Effector memory CD8-positive, alpha-beta T cell (primary cell): ENCODE measurements at places on chromosomes 2 and 18.

- no peak for DNase-seq
These were observed 335.9 kb downstream of the DLGAP1 start for GRCh38 chr18:4119127-4119648.

GRCh38 chr18:78893281-78894032, 86.2 kb upstream of the SALL3 start:
- DNase-seq = no peak

- no peak for DNase-seq
These were observed 24.2 kb downstream of the ADI1 start for GRCh38 chr2:3494984-3495666.

- no peak for DNase-seq
These were observed 14.4 kb upstream of the UGGT1 start for GRCh38 chr2:128076461-128077106.

DNA sequence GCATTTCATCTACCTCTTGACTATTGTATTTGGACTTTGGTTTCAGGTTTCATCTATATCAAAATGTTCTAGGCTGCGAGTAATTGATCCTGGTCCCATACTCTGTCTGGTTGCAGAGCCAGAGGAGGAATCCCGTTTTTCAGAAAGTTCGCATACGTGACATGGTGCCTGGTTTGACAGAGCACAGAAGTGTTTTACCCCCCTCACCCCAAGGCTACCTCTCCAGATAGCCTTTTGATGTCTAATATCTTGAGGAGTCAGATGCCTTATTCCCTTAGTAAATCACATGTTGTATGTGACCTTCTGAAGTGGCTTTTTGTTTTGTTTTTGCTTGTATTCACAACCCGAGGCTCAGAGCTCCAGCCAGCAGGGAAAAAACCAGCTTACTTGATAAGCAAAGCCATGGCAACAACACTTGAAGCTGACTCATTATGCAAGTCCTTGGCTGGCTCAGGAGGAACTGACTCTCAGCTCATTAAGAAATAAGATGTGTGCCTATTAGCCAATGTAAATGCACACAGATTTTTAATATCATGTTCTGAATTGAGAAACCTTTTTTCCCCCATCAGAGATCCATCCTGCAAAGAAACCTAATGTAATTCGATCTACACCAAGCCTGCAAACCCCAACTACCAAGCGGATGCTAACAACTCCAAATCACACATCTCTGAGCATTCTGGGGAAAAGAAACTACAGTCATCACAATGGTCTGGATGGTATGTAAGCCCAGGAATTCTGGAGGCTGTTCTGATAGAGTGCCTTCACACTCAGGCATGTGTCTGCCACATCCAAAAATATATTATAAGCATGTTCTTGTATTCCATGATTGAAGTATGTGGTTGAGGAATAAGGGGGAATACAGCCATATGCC, 41.4 kb downstream of the OXER1 start:
- DNase-seq = no peak

DNA sequence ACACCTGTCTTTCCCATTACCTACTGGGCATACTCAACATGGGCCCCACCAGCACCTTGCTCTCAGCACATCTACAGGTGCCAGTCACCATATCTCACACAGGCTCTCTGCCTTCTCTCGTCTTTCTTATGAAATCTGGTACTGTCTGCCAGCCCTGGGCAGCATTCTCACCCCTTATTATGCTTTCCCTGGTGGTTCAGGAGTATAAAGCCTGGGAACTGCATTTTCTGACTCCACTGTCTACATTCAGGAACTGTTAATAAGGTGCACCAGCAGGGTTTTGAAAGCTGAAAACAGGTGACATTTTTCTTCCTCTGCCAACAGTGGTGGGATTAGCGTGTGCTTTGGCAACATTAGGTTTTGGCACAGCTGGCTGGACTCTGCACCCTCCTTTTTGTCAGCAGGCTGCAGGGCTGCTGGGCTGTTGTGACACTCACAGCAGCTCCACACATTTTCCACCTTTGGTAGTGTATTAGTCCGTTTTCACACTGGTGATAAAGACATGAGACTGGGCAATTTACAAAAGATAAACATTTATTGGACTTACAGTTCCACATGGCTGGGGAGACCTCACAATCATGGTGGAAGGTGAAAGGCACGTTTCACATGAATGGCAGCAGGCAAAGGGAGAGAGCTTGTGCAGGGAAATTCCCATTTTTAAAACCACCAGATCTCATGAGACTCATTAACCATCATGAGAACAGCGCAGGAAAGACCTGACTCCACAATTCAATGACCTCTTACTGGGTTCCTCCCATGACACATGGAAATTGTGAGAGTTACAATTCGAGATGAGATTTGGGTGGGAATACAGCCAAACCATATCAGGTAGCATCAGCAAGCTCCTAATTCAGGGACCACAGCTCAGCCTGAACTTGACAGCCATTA, 343.1 kb upstream of the LYPD1 start:
- no peak for DNase-seq

- DNase-seq = no peak
These were observed 180.4 kb downstream of the NEDD4L start for GRCh38 chr18:58224425-58224750.

DNA sequence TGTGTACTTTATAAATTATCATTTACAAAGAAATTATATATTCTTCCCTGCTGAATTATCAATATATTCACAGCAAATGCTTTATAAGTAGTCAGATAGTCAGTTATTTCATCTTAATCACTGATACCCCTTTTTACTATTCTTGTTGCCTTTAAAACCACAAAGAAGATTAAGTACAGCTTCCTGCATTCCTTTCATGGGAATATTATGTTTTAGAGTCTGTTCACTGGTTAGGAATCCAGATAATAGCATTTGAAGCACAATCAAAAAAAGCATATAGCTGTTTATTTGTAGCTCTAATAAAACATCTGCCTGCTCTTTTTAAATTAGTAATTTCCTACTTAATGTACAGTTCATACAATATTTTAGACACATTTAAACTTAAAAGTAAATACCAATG, 508.9 kb downstream of the FBXO15 start:
- DNase-seq = no peak

- DNase-seq = no peak
These were observed 37.4 kb downstream of the EPAS1 start for GRCh38 chr2:46334389-46335271.

DNA sequence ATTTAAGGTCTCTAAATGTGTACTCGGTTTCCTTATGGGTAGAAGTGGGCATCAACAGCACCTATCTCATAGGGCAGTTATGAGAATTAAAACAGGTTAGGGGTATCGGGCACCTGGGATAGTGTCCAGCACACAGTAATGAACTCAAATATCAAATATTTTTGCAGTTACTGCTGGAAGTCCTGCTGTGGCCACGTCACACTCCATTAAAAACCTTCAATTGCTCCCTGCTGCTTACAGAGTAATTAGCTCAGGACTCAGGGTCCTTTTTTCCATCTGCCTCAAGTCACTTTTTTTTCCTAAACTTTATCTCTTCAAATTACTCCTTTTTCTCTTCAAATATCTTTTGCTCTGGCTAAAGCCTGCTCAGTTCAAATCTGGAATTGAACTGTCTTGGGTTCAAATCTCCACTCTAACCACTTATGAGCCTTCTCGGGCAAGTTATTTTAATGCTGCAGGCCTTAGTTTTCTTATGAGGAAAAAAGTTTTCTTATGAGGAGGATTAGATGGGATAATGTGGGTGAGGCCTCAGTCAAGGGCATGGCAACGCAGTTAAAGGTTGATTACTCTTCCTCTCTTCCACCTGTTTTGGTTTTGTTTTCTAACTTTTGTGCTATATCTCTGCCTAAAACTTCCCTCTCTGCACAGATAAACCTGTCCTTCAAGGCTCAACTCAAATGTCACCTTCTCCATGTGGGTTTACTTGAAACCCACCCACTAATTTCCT, 36.6 kb downstream of the SPRED2 start:
- no peak for DNase-seq

- no peak for DNase-seq
These were observed 737.8 kb upstream of the HS6ST1 start for GRCh38 chr2:129056309-129056958.
